ENCODE measurements at places on chromosomes 2 and 18. TPM values are rescaled to one million over a fixed set of nuclear protein-coding genes. Genes with fewer than 3 reads are reported as not detected.

The HOXD13 gene
- not detected for total RNA-seq

DNA sequence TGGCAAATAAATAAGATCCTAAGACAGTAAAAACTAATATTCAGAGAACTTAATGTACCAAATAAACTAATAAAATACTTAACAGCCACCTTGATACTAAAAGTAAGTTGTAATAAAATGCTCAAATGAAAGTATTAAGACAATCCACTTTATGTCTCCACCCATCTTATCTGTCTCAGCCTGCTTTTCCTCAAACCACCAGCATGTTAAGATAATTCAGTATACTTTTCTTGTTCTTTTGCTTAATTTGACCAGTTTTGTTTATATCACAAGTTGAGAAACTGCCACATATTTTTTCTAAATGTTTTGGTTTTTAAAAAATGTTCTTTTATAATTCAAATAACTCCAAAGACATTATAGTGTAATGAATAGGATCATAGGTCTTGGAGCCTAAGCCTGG lies 142.0 kb downstream of the MBD5 start:
- no peak for DNase-seq

- DNase-seq = no peak
Observed at GRCh38 chr2:179669196-179669595, 192.2 kb downstream of the ZNF385B start.

- no peak for DNase-seq
Observed at GRCh38 chr2:225725726-225726125, 326.2 kb downstream of the NYAP2 start.

- DNase-seq = no peak
Observed at GRCh38 chr2:52810460-52810859, 957.1 kb upstream of the CHAC2 start.

DNA sequence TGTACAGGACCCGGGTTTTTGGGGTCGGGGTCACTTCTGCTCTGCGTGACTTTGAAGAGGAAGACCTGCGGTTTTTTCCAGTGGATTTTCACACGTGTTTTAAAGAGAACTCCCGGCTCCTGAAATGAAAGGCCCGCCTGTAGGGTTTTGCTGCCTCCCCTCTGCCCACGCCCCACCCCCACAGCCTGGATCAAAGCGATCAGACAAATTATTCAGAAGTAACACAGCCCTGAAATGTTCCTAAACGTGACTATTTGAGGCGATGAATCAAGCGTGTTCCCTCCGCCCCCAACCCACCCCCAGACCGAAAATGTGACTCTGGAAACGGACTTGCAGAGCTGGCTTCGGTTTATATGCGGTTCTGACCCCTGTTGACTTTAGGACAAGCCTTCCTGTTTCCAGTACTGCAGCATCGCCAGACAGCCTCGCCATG lies 28.7 kb upstream of the SMIM21 start:
- DNase-seq = no peak

DNA sequence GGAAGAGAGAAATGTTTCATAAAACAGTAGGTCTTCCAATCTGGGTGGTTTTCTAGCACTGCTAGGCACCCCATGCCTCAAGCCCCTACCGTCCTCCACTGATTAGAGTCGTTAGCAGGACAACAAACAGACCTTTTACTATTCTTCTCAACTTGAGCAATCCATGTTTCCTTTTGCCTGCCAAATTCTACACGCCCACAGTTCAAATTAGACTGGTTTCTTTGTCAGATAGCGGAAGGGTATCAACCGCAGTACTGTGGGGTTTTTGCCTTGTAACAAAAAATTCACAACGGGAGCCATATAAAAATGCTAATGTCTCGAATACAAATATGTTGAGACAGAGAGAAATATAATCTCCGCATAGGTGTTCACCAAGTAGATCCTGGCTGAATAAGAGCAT lies 59.9 kb downstream of the VIT start:
- DNase-seq = no peak

GRCh38 chr18:58915006-58915799 lies 50.5 kb downstream of the ZNF532 start:
- DNase-seq = no peak

DNA sequence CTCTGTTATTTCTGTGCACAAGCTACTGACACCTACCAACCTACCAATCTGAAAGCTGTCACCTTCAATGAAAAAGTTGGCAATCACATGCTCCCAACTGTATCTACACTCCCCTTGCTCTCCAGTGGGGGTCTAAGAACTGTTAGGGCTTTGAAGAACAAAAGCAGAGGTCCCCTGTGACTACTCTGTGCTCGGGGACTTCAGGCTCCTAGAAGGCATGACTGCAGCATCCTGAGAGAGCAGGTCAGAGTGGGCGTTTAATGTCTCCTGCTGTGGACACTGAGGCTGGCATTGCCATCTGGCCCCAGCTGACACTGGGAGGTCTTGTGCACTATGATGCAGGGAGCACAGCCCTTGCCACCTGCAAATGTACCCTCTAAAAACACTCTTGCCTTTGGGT lies 93.3 kb downstream of the ACTR2 start:
- no peak for DNase-seq

The GREB1 gene
- total RNA-seq = 6.5 TPM

DNA sequence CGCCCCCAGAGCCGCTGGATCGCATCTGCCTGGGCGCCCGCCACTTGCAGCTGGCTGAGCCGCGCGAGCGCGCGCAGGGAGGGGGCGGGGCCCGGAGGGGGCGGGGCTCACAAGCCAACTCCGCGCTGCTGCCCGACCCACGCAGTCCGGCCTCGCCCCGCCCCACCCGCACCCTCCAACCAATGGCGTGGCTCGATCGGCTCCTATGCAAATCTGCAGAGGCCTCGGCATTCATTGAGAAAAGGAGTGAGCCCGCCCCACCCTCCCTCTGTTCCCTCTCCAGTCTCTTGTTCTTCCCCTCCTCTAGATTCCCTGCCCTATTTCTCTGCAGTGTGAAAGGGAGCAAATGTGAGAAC lies at the start of gene ALK:
Gene ALK, minus strand, starts transcription at position 27 of the 356 bp plus-strand sequence. CDS start 927 bp downstream, outside the sequence.
- DNase-seq = peak; percentile 90

- no peak for DNase-seq
Observed at GRCh38 chr2:16633621-16634430, 31.8 kb downstream of the CYRIA start.

The LIMS2 gene
- 194 TPM for total RNA-seq

DNA sequence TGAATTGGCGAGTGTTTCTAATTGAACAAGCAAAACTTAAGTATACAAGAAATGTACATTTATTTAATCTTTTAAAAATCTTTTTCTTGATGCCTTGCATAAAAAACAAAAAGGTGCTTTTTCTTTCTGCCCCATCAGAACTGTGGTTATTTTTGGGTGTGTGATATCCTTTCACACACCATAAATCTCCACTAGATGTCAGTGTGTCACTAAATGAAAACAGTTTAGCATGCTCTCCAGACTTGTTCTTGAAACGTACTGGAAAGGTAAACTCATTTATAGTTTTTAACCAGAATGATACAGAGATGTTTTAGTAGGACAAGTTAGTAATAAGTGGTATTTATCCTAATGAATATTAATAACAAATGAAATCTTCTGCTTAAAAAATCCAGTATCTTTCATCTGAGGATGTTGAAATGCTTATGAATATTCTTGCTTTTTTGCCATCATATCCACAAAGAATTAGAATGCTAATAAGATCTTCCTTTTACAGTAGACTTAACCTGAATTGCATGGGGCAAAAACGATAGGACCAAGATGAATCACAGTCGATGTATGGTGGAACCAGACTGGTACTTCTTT lies 96.8 kb downstream of the UBE2E3 start:
- no peak for DNase-seq

DNA sequence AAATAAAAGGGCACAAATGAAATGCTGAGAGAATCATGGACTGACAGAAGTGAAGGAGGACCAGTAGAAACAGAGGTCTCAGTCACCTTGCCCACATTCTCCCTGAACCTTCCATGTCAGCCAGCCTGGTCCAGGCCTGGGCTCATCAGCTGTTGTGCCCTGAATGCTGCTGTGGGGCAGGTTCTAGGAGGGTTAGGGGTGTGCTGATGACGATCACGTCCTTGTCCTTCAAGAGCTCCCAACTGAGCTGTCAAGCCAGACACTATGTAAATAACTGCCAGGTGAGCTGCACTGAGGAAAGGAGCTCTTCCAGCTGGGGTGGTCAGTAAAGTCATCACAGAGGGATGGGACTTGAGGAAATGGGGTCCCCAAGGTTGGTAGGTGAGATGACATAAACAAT lies 156.5 kb downstream of the SMAD2 start:
- DNase-seq = no peak

DNA sequence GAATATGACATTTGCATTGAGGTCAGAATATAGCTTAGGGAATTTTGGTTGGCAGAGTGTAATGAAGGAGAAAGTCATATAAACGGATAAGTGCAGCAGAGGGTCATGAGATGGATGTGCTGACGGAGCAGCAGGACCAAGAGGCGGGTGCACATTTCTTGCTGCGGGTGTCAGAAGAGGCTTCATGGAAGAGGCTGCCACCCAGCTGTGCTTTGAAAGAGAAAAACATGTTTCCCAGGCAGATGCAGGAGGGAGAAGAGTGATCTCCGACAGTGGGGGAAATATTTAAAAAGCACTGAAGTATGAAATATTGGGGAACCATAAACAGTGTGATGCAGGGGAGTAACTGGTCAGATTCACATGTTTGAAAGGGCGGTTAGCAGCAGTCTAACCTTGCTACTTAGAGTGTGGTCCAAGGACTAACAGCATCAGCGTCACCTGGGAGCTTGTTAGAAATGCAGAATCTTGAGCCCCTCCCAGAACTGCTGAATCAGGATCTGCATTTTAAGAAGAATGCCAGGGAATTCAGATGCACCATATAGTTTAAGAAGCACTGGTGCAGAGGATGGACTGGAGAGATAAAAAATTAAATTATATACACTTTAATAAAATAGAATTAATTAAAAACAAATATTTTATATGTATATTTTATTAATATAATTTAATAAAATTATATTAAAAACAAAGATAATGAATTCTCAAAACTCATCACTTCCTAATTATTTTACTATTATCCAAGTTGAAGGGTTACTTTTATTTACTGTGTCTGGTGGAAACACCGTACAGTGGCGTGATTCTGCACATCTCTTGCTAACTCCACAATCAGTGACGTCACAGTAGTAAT lies 36.1 kb upstream of the SCYGR1 start:
- no peak for DNase-seq

- DNase-seq = no peak
Observed at GRCh38 chr2:48948400-48949125, 193.0 kb upstream of the LHCGR start.

DNA sequence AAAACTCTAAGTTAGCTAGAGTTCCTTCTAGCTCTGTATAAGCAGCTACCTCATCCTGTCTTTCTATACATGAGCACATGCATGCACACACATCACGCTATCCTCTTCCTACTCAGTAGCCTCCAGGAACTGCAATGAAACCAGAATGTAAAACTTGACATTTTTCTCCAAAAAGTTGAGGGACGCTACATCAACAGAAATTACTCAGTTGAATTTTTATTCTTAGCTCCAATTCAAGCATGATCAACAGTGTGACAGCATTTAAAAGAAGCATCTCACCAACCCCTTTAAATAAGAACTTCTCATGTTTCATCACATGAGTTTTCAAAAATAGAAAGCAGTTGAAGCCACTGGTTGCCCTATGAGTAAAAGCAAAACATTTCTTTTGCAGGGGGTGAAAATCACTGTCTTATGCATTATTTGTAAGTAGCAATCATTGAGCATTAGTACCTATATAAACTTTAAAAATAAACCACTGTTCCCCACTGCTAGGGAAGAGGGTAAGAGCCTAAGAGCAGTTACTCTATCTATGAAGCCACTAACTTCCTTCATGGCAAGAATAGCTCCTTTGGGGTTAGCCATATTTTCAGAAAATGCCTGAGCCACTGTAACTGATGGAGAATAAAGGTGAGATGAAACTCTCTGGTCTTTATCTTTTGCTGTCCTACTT lies 77.9 kb upstream of the ARL5A start:
- DNase-seq = no peak

GRCh38 chr18:22432657-22433137 lies 15.0 kb upstream of the CTAGE1 start:
- DNase-seq = peak; percentile 63

The EFEMP1 gene
- total RNA-seq = 139 TPM

All from sciatic nerve (tissue), 2 donors.